ENCODE measurements at places on chromosomes 5 and 9.

DNA sequence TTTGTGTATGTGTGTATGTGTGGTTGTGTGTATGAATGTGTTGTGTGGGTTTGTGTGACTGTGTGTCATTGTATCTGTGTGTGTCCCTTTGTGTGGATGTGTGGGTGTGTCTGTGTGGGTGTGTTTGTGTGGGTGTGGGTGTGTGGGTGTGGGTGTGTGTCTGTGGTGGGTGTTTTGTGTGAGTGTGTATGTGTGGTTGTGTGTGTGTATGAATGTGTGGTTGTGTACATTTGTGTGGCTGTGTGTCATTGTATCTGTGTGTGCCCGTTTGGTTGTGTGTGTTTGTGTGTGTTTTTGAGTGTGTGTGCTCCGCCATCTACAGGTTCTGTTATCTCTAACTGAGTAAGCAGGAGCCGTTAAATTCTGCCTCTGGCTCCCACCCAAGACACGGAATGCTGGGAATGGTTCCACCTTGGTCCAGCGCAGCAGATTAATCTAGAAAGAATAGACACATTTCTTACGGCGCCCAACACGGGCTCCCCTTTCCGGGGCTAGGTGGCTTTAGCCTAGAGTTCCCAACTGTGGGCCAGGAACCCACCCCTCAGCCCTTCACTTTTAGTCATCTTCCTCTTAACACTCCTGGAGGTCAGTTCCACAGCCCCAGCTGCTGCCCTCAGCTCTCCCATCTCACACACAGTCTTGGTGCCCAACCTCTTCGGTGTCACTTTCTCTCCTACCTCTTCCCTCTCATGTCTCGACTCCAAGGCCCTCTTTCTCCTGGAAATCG is 197.1 kb downstream of the TTLL11 start:
- no peak for DNase-seq

DNA sequence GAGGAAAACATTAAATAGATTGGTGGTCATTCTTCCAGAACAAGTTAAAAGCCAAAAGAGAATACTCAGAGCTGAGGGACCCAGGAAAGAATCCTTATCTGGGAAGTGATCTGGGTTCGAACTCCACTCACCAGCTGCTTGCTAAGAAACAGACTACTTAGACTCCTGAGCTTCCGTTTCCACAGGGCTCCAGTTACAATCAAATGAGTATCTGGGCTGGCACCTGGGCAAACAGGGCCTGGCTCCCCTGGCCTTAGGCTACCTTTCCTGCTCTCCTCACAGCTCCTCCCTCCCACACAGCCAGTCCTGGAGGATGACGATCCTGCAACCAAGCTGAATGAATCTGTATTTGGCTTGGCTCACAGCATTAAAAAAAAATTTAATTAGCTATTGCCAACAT is 2.5 kb downstream of the MAPK9 start:
- no peak for DNase-seq

DNA sequence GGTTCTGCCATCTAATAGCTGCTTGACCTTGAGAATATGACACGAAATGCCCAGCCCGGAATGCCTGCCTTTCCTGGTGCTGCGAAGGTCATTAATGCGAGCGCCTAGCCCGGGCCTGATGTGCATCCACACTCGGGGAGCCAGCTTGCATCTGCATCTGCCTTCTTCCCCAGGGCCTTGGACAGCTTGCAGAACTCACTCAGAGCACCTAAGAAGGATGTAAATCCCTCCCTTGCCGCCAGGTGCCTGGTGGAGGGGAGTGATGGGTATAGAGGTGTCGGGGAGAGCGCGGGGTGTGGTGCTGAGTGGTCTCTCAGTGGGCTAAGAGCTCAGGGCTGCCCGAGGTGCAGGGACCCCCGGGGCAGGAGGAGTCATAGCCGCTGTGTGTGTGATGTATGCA is 127.2 kb downstream of the MRPL36 start:
- DNase-seq = no peak

GRCh38 chr9:96417661-96418082 is 498 bp downstream of the ZNF367 start:
- no peak for DNase-seq

DNA sequence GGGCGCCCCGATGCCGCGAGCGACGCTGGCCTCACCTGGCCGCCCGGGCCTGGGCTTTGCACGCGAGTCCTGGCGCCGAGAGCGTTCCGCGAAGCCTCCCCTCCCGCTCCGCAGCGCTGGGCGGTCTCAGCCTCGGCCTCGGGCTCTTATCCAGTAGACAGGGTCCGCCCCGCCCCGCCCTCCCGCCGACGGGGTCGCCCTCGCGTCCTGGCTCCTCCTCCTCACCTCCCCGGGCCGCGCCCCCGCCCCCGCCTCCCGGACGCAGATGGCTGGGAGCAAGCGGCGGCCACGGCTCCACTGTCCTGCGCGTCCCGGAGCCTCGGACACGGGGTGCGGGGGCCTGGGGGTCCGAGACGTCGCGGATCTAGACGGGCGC is at the start of gene SLC6A3:
Gene SLC6A3 (minus strand): TSS at position 128 of the 376 bp plus-strand sequence. CDS start 2,243 bp downstream, outside the sequence.
- DNase-seq = no peak

DNA sequence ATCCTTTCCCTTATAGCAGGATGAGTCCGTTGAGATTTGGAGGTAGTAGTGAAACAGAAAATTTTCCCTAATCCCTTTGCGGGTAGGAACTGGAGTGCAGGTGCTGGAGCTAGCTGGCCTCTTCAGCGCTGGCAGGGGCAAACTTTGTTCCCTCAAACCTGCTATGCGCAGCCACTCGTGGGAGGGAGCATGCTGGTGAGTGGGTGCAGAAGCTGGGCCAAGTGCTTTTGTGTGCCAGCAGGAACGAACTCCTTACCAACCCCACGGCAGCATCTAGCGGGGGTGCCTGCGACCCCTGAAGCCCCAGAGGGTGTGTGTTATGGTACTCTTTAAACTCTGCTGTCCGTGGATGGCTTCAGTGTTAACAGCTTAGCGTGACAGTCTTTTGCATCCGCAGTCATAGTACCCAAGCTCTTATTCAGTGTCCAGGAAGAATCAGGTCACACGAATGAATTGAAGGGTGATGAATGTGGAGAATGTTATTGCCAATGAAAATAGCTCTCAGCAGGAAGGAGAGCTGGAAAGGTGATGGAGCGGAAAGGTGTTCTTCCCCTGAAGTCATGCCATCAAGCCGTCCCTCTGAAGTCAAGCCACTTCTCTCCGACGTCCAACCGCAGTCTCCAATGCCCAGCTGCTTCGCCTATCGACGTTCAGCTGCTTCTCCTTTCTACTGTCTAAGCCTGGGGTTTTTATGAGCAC is 1445.1 kb upstream of the CDH9 start:
- no peak for DNase-seq

Measured in stimulated activated CD4-positive, alpha-beta T cell treated with anti-CD3 and anti-CD28 coated beads, Interleukin-1b, Interleukin-23, amount 100 ng/mL, for 1 hour (primary cell).